ENCODE measurements at places on chromosomes 12 and 14. TPM values are rescaled to one million over a fixed set of nuclear protein-coding genes. Genes with fewer than 3 reads are reported as not detected.

DNA sequence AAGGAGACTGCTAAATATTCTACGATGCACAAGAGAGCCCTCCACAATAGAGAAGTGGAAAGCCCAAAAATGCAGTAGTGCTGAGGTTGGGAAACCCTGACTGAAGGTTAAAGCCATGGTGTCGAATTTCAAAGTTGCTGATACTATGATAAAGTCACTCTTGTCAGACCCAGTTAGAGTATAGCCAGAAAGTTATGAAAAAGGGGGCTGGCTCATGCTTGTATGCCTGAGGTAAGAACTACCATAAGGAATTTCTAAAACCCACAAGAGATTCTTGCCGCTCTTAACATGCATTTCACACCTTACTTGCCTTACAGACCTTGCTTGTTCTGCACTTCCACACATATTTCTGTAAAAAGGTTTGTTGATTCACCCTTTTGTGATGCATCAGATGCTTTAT is 184.6 kb downstream of the SLC6A15 start:
- no peaks in the 10 kb centered on the region for H3K36me3 ChIP-seq
- no peak overlapping the region for H3K27ac ChIP-seq
- H3K27me3 ChIP-seq = no peaks in the 10 kb centered on the region

DNA sequence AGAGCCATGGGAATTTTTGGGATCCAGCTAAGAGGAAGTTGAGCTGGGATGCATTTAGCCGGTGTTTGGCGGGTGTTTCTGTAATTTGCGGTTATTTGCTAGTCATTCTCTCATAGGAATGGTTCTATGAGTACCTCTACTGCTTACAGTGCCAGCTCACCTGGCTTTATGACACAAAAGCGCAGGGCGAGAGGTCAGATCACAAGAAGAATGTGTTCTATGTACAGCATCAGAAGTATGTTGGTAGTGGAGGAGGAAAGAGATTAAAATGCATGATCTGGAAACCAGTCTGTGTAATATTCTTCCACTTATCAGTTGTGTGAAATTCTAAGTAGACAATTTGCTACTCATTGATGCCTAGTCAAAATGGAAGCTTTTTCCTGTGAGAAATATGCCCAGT is 173.3 kb downstream of the ADCK1 start:
- no peak for DNase-seq
- no peak overlapping the region for H3K27ac ChIP-seq
- no peak overlapping the region for H3K4me3 ChIP-seq
- peaks cover 1% of the 10 kb centered on the region for H3K27me3 ChIP-seq

DNA sequence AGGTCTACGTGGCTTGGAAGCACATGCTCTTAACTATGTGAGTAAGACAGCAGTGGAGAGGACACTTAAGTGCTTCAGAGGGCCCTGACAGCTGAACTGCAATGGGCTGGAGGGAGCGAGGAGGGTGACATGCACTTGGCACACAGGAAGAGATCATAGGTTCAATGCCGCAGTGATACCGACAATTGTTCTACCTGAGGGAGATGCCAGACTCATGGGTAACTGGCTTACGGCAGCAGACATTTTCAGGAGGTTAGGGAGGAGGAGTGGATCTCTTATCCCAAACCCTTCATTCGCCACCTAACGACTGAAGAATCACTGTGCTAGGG is 68.4 kb downstream of the NTF3 start:
- no peak overlapping the region for H3K27ac ChIP-seq
- H3K36me3 ChIP-seq = no peaks in the 10 kb centered on the region
- H3K4me3 ChIP-seq = no peak overlapping the region
- H3K27me3 ChIP-seq = no peaks in the 10 kb centered on the region
- peaks cover 17% of the 10 kb centered on the region for H3K4me1 ChIP-seq

- H3K27ac ChIP-seq = no peak overlapping the region
- no peak overlapping the region for H3K4me3 ChIP-seq
- H3K27me3 ChIP-seq = no peaks in the 10 kb centered on the region
- DNase-seq = no peak
- no peaks in the 10 kb centered on the region for H3K4me1 ChIP-seq
Measured at GRCh38 chr14:62629176-62629725, 416.0 kb downstream of the KCNH5 start.

DNA sequence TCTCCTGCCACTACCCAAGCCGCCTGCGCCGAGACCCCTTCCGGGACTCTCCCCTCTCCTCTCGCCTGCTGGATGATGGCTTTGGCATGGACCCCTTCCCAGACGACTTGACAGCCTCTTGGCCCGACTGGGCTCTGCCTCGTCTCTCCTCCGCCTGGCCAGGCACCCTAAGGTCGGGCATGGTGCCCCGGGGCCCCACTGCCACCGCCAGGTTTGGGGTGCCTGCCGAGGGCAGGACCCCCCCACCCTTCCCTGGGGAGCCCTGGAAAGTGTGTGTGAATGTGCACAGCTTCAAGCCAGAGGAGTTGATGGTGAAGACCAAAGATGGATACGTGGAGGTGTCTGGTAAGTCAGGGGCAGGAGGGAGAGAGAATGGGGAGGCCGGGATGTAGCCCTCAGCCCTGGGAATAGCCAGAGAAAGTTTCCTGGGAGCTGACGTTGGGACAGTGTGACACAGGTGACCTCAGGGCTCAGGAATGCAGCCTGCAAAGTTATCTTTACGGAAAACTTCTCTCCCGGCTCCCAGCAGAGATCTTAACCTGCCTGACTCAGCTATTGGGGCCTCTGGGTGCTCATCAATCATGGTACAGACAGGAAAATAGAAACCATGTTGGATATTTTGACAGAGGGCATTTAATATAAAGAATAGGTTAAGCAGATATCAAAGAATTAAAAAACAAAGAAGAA is 747 bp downstream of the HSPB8 start:
- H3K27me3 ChIP-seq = peaks cover 17% of the 10 kb centered on the region
- H3K27ac ChIP-seq = no peak overlapping the region
- peak; percentile 67 for DNase-seq
- no peaks in the 10 kb centered on the region for H3K36me3 ChIP-seq
- H3K4me1 ChIP-seq = peaks cover 17% of the 10 kb centered on the region

GRCh38 chr12:131223791-131224225 is 270.1 kb downstream of the ADGRD1 start:
- no peaks in the 10 kb centered on the region for H3K36me3 ChIP-seq
- H3K27ac ChIP-seq = no peak overlapping the region
- no peak overlapping the region for H3K4me3 ChIP-seq
- no peaks in the 10 kb centered on the region for H3K4me1 ChIP-seq
- H3K27me3 ChIP-seq = peaks cover 2% of the 10 kb centered on the region
- DNase-seq = no peak

CPNE6 gene
- not detected for total RNA-seq

- DNase-seq = peak; percentile 18
- H3K36me3 ChIP-seq = no peaks in the 10 kb centered on the region
- no peak overlapping the region for H3K27ac ChIP-seq
- no peaks in the 10 kb centered on the region for H3K27me3 ChIP-seq
Measured at GRCh38 chr14:60254176-60254575, 5.2 kb downstream of the PPM1A start.

TIMELESS gene
- 25.6 TPM for total RNA-seq

DNAJC22 gene
- total RNA-seq = 23.0 TPM

DNA sequence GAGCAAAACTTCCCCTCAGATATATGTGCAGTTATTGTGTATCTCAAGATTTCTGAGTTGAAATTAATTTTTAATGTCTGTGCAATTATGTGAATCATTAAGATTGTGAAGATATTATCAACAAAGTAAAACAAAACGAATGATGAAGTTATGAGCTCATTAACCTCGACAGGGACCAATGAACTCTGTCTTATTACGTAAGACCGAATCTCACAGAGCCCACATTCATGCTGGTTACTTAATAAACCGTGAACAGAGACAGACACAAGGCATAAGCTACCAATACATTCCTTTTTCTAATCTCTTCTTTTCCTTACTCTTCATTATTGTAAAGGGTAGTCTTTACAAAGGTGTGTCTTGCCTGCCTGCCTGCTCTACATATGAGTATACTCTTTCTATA is 568.7 kb downstream of the RPS29 start:
- H3K27ac ChIP-seq = no peak overlapping the region
- H3K4me1 ChIP-seq = no peaks in the 10 kb centered on the region

GRCh38 chr12:10354502-10354901 is 35.3 kb downstream of the KLRK1 start:
- no peaks in the 10 kb centered on the region for H3K27me3 ChIP-seq
- H3K4me3 ChIP-seq = no peak overlapping the region
- H3K36me3 ChIP-seq = no peaks in the 10 kb centered on the region
- H3K4me1 ChIP-seq = no peaks in the 10 kb centered on the region
- no peak overlapping the region for H3K27ac ChIP-seq
- peak; percentile 19 for DNase-seq

GRCh38 chr12:82082501-82082900 is 275.7 kb downstream of the CCDC59 start:
- no peak overlapping the region for H3K4me3 ChIP-seq
- no peak overlapping the region for H3K27ac ChIP-seq
- DNase-seq = no peak
- H3K4me1 ChIP-seq = no peaks in the 10 kb centered on the region
- H3K27me3 ChIP-seq = no peaks in the 10 kb centered on the region

DNA sequence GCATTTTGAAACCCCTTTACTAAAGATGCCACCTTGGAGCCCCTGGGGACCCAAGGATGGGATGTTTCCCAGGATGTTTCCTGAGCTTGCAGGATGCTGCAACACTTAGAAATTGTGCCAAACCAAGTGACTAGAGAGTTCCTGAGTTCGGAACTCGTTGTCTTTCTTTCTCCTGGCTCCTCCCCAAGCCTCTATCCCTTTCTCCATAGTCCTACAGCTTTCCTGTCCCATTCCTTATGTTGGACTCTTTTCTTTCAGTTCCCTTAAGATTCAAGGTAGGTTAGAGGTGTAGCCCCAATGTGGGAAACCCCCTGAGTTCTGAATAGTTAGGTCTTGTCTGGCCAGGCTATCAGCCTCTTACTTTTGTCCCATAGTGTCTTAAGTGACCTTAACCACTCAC is 1.4 kb upstream of the KIF5A start:
- no peak overlapping the region for H3K4me3 ChIP-seq
- no peak overlapping the region for H3K27ac ChIP-seq
- DNase-seq = no peak
- peaks cover 61% of the 10 kb centered on the region for H3K4me1 ChIP-seq

- H3K36me3 ChIP-seq = no peaks in the 10 kb centered on the region
- no peak overlapping the region for H3K27ac ChIP-seq
- H3K4me1 ChIP-seq = no peaks in the 10 kb centered on the region
- no peak for DNase-seq
Measured at GRCh38 chr14:98296895-98297294, 975.1 kb downstream of the BCL11B start.

DNA sequence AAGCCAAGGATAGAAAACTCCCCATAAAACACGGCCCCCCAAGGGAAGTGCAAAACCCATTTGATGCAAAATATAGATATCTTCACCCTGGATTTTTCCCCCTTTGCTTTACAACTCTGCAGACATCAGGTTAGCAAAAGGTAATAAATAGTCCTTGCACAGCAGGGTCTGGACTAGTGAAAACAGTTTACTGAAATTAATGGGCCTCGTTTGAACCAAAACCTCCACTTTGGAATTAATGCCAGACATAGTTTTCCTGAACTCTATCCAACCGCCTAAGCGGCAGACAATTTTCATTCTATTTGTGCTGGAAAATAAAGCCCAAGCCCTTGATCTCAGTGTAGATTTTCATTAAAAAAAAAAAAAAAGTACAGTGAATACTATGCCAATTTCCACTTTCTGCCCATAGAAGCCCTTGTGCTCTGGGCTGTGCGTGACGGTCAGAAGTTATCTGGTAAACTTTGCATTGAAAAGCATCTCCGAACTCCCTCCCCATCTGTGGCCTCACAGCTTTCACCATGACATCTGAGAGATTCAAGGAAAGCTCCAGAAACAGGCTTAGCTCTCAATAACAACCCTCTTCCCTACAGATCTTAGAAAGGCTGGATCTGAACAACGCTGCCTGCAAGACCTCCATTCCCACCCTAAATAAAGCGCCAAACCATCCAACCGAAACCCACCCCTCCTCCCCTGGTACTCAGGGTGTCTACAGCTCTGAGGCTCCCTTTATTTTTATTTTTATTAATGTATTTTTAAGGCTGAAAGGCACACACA is 11.0 kb upstream of the IRF2BPL start:
- no peaks in the 10 kb centered on the region for H3K27me3 ChIP-seq
- no peaks in the 10 kb centered on the region for H3K36me3 ChIP-seq
- H3K4me3 ChIP-seq = peak overlapping the region; percentile 67
- H3K27ac ChIP-seq = peak overlapping the region; percentile 84
- no peak for DNase-seq

- no peaks in the 10 kb centered on the region for H3K27me3 ChIP-seq
- DNase-seq = peak; percentile 92
- H3K36me3 ChIP-seq = no peaks in the 10 kb centered on the region
Measured at GRCh38 chr12:115398311-115398781, 714.4 kb upstream of the TBX3 start.

EFS gene
- total RNA-seq = not detected
